ENCODE measurements at places on chromosomes 7 and 10.
A peak's percentile ranks its signal among the peaks of the same experiment; 100 is the strongest.

GRCh38 chr7:141722529-141722928 lies 14.4 kb downstream of the WEE2 start:
- DNase-seq, result no peak

- DNase-seq, result no peak
Observed at GRCh38 chr10:113528876-113529275, 24.0 kb upstream of the HABP2 start.

GRCh38 chr10:46291817-46292572 lies 5.2 kb downstream of the ANTXRL start:
- DNase-seq, result no peak

DNA sequence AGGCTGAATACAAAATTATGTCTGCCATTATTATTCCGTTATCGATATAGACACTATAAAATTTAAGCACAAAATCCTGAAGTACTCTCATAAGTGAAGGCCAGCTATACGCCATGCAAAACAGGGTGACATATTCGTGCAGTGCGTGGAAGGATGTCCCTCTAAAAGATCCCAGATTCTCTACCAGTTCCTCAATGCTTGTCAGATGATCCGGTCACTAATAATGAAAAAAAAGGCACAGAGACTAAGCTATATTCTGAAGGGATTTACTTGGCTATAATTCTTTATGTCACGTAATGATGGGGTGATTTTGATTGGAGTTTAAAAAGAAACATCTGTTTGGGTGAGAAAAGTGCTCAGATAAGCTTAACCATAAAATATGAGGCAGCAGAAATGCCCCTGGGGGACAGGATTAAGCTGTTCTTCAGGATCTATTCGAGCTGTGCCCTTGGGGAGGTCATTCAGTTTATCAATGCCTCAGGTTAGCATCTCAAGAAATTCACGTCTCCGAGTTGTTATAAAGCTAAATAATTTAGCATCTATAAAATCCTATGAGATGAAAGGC lies 229.7 kb upstream of the PITRM1 start:
- DNase-seq, result no peak

GRCh38 chr7:139811066-139811465 lies 18.0 kb upstream of the TBXAS1 start:
- no peak for DNase-seq

DNA sequence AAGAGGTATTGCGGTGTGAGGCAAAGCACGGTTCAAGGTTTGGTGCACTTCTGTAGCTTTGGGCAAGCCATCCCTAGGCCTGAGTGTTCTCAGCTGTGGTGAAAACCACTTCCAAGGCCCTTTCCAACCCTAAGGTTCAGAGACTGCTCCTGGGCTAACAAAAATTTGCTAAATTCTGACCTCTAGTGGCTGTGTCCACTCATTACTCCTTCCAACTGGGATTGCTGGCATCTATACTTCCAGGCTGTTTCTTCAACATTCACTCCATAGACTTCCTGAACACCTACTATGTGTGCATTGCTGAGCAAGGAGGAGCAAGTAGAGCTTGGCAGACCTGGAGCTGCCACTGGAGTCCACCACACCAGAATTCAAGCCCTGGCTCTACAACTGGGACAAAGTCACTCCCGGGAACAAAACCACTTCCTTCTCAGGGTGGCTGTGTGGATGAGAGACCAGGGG lies 29.3 kb upstream of the SH3PXD2A start:
- DNase-seq, result no peak

GRCh38 chr7:40802497-40802896 lies 667.7 kb downstream of the SUGCT start:
- no peak for DNase-seq

DNA sequence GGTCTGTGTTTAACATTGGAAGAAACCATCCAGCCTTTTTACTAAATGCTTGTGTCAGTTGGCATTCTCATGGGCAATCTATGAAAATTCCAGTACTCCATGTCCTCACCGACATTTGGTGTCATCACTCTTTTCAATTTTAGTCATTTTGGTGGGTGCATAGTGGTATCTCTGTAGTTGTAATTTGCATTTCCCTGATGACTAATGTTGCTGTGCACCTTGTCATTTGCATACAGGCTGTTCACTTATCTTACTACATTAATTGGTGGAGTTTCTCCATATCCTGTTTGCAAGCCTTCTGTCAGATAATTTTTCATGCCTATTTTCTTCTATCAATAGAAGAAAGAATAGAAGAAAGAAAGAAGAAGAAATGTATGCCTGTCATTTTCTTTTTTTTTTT lies 73.7 kb downstream of the PLPP4 start:
- DNase-seq, result no peak

DNA sequence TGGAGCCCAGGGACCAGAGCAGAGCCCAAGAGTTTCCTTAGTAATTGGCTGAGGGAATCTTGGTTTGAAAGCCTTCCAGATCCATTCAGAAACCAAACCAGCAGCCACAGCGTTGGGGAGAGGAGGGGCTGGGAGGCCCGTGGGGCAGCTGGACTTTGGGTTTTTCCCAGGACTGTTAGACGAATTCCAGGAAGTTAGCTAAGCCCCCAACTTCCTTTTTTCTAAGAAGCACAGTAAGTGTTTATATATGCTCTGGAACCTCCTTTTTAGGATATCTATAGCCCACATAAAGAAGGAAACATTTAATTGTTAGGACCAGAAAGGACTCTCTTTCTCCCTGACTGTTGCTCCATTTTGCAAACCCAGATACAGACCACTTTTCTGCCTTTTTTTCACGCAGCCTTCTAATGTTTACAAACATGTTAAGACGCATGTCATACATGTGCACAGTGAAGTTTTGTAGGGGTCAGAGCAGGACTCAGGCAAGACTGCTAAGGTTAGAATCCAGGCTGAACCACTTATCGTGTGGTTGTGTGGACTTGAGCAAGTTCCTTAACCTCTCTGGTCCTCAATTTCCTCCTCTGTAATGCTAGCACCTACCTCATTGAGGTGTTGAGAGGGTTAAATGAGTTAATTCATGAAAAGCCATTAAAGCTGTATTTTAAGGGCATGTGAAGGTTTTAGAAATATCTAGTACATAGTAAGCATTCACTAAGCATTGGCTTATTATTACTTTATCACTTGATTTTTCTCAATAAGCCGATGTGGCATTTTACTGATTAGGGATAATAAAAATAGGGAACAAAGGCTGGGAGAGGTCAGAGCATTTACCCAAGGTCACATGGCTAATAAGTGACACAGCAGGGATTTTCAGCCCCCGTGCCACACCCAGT lies 42.4 kb downstream of the TBATA start:
- peak; percentile 1 for DNase-seq

DNA sequence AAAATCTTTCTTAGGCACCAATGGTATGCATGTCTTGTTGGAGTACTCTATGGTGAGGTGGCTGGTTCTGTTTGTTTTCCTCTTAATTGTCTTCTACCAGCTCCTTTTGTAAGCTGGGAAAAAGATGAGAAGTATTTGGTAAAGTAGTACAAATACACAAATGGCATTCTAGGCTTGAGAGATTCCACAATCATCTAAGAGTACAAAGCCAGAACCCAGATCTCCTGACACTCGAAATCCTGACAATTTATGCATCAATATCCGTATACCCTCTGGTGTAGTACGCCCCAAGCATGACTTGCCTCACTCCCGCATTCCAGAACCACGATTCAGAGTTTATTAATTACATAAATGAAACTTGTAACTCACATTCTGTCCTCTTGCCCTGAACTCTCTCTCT lies 43.5 kb downstream of the CDCA7L start:
- no peak for DNase-seq

DNA sequence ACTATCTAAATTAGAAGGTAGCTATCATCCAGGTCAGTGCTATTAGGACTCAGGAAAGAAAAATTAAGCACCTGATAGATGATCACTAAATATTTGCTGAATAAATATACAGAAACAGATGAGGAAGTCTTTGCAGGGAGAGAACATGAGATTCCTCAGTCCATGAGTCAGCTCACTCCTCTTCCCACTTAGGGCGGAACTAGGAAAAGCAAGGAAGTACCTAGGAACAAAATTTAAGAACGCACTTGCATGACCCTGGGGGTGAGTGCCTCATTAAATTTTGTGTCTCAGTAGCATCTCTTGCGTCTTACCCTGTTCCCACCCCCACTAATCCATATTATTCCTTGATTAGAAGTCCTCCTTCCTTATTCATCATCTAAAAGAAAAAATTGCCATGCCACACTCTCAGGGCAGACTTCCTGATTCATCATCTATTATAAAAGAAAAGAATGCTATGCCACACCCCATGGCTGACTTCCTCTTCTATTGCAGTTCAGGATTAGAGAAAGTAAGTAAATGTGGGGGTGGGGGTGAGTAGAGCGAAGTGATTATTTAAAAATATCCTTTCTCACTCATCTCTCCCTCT lies 208.8 kb downstream of the THSD7A start:
- no peak for DNase-seq

GRCh38 chr7:92973974-92974373 lies 137.6 kb upstream of the CDK6 start:
- no peak for DNase-seq

DNA sequence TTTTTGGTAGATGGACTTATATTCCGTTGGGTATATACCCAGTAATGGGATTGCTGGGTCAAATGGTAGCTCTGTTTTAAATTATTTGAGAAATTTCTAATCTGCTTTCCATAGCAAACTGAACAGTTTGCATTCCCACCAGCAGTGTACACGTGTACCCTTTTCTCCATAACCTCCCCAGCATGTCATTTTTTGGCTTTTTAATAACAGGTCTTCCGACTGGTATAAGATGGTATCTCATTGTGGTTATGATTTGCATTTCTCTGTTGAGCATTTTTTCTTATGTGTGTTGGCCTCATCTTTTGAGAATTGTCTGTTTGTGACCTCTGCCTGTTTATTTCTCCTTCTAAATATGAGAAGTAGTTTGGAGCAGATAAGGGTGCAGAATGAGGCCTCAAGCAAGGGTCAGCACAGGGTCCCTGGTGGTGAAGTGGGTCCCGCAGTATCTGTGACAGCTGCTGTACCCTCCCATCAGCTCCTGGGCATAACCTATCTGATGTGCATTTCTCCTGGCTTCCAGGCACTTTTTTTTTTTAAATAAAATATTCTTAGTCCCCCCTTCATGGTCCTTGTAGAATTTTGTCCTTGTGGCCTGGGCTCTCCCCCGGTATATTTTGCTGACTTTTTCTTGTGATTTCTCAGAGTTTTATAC lies 73.5 kb downstream of the PROSER2 start:
- no peak for DNase-seq

GRCh38 chr10:131683281-131683861 lies 217.4 kb upstream of the PPP2R2D start:
- DNase-seq, result no peak

- no peak for DNase-seq
Observed at GRCh38 chr7:91892821-91893340, 12.4 kb upstream of the MTERF1 start.

DNA sequence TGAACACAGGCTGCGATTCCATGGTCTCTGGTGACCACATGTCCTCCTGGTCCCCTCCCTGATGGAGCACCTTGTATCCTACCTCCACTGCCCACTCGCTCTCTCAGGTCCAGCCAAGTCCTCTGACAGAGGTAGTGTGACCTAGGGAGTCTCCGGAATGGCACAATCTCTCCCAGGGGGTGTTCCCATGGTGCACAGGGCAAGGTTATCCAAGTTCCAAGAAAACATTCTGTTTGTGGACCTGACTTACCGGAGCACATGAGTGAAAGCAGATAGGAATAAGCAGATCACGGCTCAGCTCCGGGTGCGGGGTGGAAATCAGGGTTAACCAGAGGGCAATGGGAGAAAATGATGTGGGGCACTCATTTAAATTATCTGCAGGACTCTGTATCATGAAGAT lies 45.8 kb upstream of the INSIG1 start:
- DNase-seq, result no peak

GRCh38 chr10:21737106-21737505 lies 203.1 kb downstream of the MLLT10 start:
- no peak for DNase-seq

GRCh38 chr10:14782691-14783363 lies 8.1 kb upstream of the FAM107B start:
- peak; percentile 100 for DNase-seq

GRCh38 chr10:70500812-70501301 lies 22.3 kb downstream of the PALD1 start:
- peak; percentile 71 for DNase-seq

- DNase-seq, result no peak
Observed at GRCh38 chr7:32660936-32661335, 165.6 kb downstream of the AVL9 start.

DNA sequence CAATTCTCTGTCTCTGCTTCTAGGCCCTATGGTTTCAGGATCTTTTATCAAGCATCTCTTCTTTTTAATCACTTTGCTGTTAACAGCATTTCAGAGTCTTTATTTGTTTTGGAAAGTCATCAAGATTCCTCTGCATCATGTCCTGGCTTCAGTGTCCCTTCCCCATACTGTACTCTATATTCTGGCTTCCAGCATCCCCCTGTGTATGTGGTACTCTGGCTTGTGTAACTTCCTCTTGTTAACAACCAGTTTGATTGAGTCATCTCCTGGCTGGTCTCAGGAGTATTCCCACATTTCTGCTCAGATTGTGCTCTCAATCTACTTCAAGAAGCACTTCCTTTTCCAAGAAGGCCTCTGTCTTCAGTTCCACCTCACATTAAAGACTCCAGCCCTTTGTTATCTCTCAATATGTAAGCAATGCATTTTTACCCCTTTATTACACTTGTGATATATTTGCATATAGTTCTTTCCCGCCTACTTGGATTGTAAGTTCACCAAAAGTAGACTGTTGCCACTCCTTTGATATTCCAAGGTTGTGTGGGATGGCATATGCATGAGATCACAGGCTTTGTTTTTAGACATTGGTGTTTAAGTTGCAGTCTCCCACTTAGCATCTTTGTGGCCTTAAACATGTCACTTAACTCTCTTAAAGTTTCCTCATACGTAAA lies 15.1 kb upstream of the ATE1 start:
- peak; percentile 86 for DNase-seq

GRCh38 chr7:33936503-33936902 lies 31.2 kb downstream of the BMPER start:
- no peak for DNase-seq

DNA sequence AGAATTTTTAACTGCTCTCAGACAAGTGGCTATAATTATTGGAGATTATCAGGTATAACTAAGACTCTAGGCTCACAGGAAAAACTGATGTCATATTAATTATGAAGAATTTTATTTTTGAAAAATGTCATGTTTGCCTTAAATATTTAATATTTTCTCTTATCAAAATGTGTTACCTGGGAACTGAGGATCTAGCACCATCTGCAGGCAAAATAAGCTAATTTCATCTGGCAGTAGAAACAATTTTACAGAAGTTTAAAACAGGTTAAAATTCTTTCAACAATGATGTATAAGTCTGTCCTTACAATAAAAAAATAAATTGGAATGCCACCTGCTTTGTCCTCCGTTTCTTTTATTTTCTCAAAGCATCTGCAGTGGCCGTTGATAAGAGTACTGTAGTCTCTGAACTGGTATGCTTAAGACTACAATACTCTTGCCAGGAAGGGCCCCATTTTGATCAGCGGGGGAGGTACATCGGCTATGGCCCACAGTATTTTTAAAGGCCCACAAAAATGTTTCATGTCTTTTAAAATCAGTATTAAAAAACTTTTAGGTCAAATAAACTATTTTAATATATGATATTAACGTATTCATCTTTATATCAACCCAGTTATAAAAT lies 81.3 kb downstream of the VWDE start:
- no peak for DNase-seq
